Myometrial cell (primary cell): ENCODE measurements at places on chromosomes 7 and 10. TPM values are rescaled to one million over a fixed set of nuclear protein-coding genes. Genes with fewer than 3 reads are reported as not detected.

Gene FAM25A
- not detected in 2 replicates for total RNA-seq

Gene ADRA2A
- not detected in 2 replicates for total RNA-seq

Gene IDI2
- total RNA-seq, result not detected in 2 replicates

Gene COL13A1
- 21.3 and 23.1 TPM in 2 replicates for total RNA-seq

Gene GRID2IP
- total RNA-seq, result not detected in 2 replicates

Gene TDRD1
- total RNA-seq, result 0.35 TPM in 1 of 2 replicates, not detected in the other

Gene ACTA2
- 211 and 251 TPM in 2 replicates for total RNA-seq

Gene TUBAL3
- not detected in 2 replicates for total RNA-seq

Gene TRPV6
- total RNA-seq, result not detected in 2 replicates

Gene SFMBT2
- 0.53 and 0.86 TPM in 2 replicates for total RNA-seq
